Left renal cortex interstitium (tissue), 4 donors: ENCODE measurements at places on chromosomes 1 and 21. TPM values are rescaled to one million over a fixed set of nuclear protein-coding genes. Genes with fewer than 3 reads are reported as not detected.

GRCh38 chr21:18350216-18350615 lies 53.4 kb downstream of the TMPRSS15 start:
- DNase-seq, result no peak

GRCh38 chr21:33089395-33090119 lies 19.6 kb downstream of the OLIG1 start:
- DNase-seq, result no peak

DNA sequence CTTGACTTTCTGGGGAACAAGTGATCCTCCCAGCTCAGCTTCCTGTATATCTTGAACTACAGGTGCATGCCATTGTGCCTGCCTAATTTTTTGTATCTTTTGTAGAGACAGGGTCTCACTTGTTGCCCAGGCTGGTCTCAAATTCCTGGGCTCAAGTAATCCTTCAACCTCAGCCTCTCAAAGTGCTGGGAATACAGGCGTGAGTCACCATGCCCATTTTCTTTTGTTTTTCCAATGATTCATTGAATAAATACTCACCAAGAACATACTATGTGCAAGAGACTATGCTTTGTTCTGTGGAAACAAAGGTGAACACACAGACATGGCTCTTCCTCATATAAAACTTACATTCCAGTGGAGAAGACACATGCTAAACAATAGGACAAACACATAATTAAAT lies 407.8 kb upstream of the DAB1 start:
- no peak for DNase-seq

DNA sequence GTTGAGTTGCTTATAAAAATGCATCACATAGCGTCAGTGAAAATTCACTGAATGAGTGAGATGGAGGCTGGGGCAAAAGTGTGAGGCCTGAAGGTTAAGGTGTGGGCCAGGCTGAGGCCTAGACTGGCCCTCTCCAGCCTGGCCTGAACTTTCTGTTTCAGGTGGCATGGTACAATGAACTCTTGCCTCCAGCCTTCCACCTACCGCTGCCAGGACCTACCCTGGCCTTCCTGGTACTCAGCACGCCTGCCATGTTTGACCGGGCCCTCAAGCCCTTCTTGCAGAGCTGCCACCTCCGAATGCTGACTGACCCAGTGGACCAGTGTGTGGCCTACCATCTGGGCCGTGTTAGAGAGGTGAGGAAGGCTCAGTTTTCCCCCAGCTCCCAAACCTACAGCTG lies 7.1 kb downstream of the MMACHC start:
- DNase-seq, result no peak

- DNase-seq, result no peak
Measured at GRCh38 chr1:37629008-37629407, 5.7 kb downstream of the RSPO1 start.

GRCh38 chr1:13662493-13662892 lies 37.5 kb upstream of the PRDM2 start:
- DNase-seq, result no peak

- DNase-seq, result no peak
Measured at GRCh38 chr21:31629972-31630711, 29.4 kb upstream of the SOD1 start.

DNA sequence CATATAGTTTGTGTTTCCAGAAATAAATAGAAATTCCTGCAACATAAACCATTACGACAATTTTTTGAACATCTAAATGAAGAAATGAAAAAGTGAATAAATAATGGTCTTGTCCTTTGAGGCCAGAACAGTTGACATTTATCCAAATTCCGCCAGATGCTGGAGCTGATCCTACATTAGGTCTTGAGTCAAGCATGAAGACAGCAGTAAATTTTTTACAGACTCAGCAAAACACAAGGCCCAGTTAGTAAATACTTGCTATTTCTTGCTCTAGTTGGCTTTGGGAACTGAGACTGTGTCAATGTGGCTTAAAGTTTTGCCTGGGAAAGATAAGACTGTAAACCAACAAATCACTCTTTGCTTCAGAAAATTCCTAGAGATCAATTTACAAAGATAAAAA lies 540.1 kb upstream of the RGS18 start:
- DNase-seq, result peak; percentile 7

- DNase-seq, result no peak
Measured at GRCh38 chr1:112687361-112687760, 12.9 kb downstream of the MOV10 start.

- no peak for DNase-seq
Measured at GRCh38 chr1:212367474-212368072, 47.1 kb downstream of the PACC1 start.

DNA sequence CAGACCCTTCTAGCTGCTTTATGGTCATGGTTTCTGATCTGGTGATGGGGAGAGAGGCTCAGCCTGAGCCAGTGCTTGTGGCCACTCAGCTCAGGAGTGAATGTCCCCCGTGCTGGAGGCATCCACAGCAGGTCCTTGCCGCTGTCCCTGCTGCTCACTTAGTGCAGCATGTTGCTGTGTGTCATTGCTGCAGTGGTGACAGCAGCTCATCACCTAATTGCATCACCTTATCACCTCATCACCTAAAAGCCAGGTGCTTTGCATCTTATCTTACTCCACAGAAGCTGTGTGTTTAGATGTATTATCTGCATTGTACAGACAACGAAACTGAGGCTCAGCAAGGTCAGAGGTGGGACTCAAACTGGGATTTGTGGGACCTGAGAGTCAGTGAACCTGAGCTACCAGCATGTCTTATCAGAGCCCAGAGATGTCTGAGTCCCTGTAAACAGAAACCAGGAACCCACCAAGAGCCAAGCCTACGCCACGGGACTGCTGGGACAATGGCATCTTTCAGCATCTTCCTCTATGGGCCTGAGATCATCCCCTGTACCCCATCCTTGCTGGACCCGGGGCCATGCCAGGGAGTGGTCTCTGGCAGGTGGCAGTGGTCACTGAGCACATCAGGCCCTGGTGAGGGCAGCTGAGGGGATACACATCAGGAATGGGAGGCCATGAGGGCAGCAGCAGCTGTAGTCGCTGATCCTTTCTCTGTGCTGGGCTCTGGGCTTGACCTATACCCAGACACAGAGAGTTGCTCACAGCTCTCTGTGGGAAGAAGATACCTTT lies 6.5 kb downstream of the PODN start:
- DNase-seq, result no peak

MTARC2 gene
- 45.3 TPM for polyA plus RNA-seq

GRCh38 chr1:154609398-154610380 lies 1.7 kb upstream of the ADAR start:
- no peak for DNase-seq

DNA sequence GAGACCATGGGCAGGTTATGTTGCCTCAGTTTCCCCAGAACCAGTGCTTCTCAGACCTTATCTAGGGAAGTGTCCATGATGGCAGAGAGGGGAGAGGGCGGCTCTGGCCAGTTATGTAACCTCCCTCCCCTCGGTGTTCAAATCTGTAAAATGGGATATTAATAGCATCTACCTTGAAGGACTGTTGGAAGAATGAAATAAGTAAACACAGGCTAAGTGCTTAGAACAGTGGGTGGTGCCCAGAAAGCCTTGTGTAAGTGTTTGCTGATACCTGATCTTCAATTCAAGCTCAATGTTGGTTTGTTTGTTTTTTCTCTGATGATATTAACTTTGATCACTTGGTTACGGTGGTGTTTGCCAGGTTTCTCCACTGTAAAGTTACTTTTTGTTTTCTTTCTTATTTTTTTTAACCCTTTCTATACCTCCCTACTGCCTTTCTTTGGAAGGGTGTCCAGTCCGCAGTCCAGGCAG lies 34.9 kb downstream of the EPHA2 start:
- DNase-seq, result no peak

DNA sequence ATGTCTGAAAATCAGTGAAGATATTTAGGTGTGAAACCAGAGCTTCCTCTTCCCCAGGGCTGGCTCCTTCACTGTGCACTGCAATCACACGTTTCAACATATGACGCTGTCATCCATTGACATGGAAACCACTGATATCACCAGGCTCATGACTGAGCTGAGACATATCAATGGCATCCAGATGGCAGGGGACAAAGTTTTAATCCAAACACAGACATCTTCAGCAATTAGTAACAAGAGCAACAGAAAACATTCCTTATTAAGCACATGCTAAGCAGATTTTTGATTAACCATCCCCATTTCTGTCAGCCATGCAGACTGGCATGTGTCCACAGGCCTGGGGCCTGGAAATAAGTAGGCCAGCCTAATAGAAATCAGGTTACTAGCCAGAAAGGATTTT lies 108.0 kb upstream of the ADAR start:
- no peak for DNase-seq

DNA sequence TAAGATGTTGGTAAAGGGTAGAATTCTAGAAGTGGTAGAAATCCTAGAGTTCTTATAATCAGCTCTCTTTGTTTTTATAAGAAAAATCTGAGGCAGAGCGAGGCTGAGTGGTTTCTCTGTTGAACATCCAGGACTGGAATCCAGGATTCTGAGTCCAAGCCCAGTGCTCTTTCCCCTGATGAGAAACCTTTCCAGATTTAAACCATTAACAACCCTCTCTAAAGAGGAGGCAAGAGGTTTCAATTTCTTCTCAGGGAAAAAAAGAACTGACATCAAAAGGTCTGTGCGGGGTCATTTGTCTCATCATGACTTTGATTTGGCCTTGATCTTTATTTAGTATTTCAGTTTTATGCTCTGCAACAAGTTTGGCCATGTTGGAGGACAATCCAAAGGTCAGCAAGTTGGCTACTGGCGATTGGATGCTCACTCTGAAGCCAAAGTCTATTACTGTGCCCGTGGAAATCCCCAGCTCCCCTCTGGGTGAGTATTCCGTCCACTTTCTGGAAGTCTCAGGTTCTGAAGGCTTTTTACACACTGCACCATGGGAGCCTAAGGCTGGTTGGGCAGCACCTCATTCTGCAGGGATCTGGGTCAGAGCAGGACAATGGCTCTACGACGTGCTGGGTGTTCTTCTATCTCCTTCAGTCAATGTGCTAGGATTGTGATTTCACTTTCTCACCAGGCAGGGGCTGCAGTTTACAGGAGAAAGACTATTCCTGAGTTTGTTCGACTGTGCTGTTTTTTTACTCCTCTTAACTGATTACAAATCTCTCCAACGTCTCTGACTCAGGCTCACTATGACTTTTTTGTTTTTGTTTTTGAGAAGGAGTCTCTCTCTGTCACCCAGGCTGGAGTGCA lies 18.9 kb upstream of the CCT8 start:
- DNase-seq, result no peak

- no peak for DNase-seq
Measured at GRCh38 chr1:23357138-23357908, 12.3 kb downstream of the ZNF436 start.

GRCh38 chr21:41663805-41664788 lies 102.8 kb downstream of the RIPK4 start:
- no peak for DNase-seq

GRCh38 chr1:234134878-234135277 lies 230.4 kb downstream of the SLC35F3 start:
- DNase-seq, result no peak

- DNase-seq, result no peak
Measured at GRCh38 chr1:1418464-1419362, 2.4 kb downstream of the ANKRD65 start.

DNA sequence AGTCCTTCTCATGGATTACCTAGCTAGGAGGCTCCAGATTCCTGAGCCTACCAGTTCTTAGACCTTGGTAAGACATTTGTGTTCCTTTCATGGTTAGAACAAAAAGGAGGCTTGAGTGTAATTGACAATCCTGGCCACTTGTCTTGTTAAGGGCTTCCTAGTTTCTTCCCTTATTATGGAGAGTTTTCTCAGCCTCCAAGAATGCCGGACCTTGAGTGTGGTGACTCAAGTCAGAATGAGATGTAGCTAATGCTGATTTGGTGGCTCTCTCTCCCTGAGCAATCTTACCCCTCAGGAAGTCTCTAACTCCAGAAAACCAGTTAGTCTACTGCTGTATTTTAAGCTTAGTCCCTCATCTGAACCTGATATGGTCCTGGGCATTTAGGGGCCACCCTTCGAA lies 14.3 kb downstream of the CHI3L2 start:
- no peak for DNase-seq

- DNase-seq, result peak; percentile 98
Measured at GRCh38 chr1:8878698-8879463, 395 bp upstream of the ENO1 start.

- DNase-seq, result no peak
Measured at GRCh38 chr1:184860985-184861754, 106.5 kb upstream of the EDEM3 start.

ZNF648 gene
- 0.24 TPM for polyA plus RNA-seq

GRCh38 chr1:22808676-22809483 lies 98.2 kb downstream of the EPHB2 start:
- DNase-seq, result no peak

SPATC1L gene
- 9.6 TPM for polyA plus RNA-seq
